ENCODE measurements at places on chromosomes 16 and 17. TPM values are rescaled to one million over a fixed set of nuclear protein-coding genes. Genes with fewer than 3 reads are reported as not detected.

DNA sequence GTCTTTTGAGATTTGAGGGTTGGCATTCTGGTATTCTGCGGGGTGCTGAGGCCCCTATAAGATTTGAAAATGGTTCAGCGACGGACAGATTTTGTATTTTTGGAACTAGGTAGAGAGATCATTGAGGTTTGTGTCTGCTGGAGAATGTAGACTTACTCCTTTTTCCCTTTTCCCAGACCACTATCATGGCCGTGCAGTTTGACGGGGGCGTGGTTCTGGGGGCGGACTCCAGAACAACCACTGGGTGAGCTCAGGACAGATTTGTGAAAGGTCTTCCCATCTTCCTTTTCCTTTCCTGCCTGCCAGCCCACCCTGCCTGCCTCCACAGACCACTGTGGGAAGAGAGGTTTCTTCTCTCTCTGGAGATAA is 572 bp downstream of the PSMB6 start:
- DNase-seq, result no peak

Gene VPS4A
- total RNA-seq, result 38.1 TPM

DNA sequence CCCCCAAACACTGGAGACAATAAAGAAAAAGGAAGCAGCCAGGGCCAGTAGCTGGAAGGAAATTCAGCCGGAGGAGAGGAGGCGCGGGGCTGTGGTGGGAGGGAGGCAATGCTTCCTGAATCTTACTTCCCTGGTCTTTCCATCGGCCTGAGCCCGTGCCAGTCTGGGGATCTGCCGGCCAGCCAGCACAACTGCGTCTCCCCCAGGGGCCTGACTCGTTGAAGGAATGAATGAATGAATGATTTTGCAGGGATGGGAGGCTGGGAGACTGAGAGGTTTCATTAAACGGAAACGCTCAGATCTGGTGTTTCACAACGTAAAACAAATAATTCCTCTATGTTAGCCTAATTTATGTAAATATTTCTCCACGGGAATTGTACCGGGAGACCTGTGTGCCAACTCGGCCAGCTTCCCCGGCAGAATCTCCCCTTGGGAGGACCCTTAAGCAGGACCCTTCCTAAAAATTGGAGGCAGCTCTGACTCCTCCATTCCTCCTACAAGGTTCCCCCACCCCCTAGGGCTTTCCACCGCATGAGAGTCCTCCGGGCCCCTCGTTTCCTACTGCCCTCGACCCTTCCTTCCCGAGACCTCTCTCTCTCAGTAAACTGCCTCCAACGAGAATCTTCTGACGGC is 1.3 kb upstream of the BAIAP2 start:
- DNase-seq, result no peak

- DNase-seq, result no peak
Observed at GRCh38 chr17:16171613-16172012, 43.7 kb downstream of the NCOR1 start.

Gene CMTM2
- total RNA-seq, result 0.54 TPM

DNA sequence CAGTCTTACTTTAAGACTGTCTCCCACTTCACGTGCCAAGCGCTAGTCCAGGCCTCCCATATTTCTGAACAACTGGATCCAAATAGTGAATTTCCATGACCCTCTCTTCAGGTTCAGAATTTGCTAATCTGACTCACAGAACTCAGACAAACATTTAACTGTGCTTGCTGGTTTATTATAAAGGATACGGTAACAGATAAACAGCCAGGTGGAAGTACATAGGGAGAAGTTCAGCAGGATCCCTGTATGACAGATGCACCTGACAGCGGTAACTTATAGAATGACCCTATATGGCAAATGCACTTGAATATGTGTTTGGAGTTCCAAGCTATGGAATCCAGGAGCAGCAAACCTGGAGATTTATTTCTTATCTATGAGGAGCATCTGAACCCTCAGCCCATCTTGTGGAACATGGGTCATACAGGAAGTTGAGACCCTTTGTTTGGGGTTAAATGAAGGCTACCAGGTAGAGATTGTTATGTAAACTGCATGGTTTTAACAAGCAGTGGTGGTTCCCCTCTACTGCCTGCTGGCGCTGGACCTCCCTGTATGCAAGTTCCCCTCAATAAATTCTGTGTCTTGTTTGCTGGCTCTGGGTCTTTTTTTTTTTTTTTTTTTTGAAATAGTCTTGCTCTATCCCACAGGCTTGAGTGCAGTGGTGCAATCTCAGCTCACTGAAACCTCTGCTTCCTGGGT is 622.6 kb downstream of the KCNJ2 start:
- DNase-seq, result no peak

Gene NOMO2
- 136 TPM for total RNA-seq

DNA sequence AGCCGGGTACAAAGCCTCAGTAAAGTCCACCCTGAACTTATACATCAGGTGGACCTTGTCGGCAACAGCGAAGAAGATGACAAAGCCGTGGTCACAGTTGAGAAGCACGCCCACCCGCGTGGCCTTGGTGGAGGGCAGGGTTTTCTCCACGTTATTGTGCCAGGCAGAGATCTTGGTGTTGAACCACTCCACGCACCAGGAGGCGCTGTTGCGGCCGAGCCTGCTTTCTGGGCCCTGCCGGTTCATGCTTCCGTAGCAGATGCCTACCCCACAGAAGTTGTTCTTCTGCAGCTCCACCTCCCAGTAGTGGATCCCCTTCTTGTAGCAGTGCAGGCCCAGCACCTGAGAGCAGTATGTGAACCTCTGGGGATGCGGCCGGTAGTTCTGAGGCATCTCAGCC is 22.1 kb downstream of the TRIM25 start:
- no peak for DNase-seq

DNA sequence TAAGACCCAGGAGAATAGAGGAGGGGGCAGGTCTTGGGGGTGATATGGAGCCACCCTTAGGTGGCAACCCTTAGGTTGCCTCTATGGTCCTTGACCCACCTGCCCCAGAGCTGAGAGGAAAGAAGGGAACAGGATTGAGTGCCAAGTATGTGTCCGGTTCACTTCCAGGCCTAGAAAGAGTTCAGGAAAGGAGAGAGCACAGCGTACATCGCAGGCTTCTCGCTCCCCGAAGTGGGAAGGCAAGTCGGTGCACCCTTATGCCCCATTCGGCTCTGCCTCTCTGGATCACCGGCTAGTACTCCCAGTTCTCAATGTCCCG is 631 bp downstream of the SP6 start:
- DNase-seq, result no peak

- DNase-seq, result no peak
Observed at GRCh38 chr17:310111-311010, 42.2 kb downstream of the RPH3AL start.

- DNase-seq, result no peak
Observed at GRCh38 chr17:57915985-57916757, 39.0 kb downstream of the CUEDC1 start.

Gene SPN
- total RNA-seq, result 1.0 TPM

DNA sequence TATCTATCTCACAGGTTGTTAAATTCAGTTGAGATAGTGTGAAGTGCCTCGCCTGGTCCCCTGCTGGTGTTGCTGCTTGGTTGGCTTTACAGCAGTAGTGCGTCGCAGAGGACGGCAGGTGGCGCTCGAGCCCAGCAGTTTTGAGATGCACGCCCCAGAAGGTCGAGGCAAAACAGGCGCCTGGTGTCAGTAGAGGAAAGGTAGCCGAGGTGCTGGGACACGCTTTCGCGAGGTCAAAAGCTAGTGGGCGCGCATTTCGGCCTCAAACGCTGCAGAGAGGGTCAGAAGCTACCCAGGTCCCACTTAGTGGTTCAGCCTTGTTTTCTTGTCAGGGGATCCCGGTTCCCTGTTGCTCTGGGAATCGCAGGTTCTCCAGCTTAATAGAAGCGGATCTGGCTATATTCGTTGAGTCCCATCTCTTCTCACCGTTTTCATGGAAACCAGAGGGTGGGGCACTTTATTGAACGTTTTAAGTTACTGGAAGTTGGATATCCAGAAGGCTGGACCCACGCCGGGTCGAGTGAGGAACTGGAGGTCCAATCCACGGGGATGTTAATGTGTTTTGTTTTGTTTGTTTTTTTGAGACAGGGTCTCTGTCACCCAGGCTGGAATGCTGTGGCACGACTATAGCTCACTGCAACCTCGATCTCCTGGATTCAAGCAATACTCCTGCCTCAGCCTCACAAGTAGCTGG is 10.3 kb upstream of the ZFP90 start:
- no peak for DNase-seq

- no peak for DNase-seq
Observed at GRCh38 chr16:17801068-17801467, 330.3 kb upstream of the XYLT1 start.

Gene COL1A1
- 176 TPM for total RNA-seq

Gene SETD1A
- 7.2 TPM for total RNA-seq

- DNase-seq, result no peak
Observed at GRCh38 chr17:32930512-32930911, 2.6 kb downstream of the TMEM98 start.

Gene YPEL2
- total RNA-seq, result 16.8 TPM

- DNase-seq, result no peak
Observed at GRCh38 chr17:27896701-27897100, 3.5 kb upstream of the LYRM9 start.

GRCh38 chr16:831571-832413 is 31.3 kb upstream of the GNG13 start:
- no peak for DNase-seq

DNA sequence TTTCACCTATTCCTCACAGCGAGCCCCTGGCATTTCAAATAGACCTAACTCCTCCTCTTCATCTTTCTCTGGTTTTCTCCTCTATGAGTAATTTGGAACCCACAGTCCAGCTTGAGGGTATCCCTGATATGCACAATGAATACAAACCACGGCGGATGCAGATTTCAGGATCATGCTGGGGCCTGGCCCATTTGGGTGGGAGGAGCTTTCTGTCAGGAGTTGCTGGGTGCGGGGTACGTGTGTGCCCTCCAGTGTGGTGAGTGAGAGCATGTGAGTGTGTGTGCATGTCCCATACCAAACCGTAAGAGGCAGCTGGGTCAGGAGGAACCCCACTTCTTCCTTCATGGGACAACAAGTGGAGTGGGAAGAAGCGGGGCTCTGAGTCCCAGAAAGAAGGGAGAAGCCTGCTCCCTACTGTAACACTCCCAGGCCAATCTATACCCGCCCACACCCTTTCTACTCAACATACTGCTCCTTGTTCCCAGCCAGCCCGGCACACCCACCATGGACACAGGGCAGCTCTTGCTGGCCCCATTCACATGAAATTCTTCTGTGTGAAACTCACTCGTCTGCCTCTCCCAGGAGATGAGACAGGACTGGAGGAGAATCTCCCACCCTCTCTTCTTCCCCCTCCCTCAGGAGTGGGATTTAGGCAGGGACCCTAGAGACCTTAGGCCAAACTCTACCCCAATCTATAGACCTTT is 18.4 kb downstream of the CNTNAP1 start:
- no peak for DNase-seq

Gene CES5A
- total RNA-seq, result not detected

GRCh38 chr16:11273721-11274324 is 394 bp upstream of the PRM3 start:
- no peak for DNase-seq

Gene LRRC59
- total RNA-seq, result 179 TPM

DNA sequence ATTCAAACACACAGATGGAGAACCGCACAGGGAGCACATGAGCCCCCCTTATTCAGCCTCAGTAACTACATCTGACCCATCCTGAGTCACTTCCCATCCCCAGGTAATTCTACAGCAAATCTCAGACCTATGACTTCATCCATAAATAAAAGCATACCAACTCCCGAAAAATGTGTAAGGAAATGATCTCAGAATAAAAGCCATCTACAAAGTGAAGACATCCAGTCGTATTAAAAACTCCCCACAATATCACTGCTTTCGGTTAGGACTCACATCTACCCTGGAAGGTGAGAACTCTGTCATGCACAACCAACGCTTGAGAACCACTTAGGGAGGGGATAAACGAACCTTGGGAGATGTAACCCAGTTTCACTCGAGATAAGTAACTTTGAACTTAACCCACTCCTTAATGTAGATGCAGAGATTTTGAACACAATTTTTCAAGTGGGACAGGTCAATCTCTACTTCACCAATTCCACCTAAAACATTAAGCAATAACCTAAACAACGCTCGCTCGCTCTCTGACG is 1.3 kb downstream of the USP36 start:
- no peak for DNase-seq

DNA sequence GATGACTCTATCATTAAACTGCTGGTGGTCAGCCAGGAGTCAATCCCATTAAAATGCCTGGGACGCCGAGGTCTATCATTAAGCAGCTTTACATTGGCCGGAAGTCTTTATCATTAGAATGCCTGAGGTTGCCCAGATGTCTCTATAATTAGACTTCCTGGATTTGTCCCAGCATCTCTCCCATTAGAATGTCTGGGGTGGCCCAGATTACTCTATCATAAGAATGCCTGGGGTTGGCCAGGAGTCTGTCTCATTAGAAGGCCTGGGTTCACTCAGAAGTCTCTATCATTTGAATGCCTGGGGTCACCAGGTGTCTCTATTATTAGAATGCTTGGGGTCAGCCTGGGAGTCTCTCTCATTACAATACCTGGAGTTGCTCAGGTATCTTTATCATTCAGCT is 2227.2 kb downstream of the TP53TG3F start:
- DNase-seq, result no peak

DNA sequence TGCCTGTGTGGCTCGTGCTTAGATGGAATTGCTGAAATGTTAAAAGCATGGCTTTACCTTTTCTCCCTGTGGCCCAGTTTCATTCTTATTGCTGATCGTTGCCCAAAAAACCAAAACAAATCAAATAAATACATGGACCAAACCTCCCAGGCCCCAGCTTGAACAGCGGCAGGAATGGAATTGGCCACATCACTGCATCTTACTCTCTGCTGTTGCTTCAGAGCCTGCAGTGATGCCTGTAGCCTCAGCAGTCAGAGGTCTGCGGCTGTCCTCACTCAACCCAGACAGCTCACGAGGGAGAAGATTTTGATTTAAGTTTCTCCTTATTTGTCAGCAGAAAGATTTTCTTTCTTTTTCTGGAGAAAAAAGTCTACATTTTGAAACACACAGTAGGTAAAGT is 91.5 kb downstream of the NPIPB11 start:
- DNase-seq, result no peak

- DNase-seq, result no peak
Observed at GRCh38 chr16:22890976-22891375, 77.0 kb downstream of the HS3ST2 start.

Gene ZSCAN10
- not detected for total RNA-seq

DNA sequence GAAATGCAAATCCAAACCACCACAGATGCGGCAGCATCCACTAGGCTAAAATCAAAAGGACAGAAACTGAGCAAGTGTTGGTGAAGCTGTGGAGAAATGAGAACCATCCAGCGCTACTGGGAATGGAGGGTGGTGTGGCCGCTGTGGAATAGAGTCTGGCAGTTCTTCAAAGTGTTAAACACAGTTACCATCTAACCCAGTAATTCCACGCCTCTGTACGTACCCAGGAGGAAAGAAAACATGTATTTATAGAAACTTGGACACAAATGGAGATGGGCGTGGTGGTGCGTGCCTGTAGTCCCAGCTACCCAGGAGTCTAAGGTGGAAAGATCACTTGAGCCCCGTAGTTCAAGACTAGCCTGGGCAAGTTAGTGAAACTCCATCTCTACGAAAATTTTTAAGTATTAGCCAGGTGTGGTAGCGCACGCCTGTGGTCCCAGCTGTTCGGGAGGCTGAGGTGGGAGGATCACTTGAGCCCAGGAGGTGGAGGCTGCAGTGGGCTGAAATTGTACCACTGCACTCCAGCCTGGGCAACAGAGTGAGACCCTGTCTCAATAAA is 11.6 kb downstream of the SLC25A10 start:
- no peak for DNase-seq
